ENCODE measurements at places on chromosomes 4 and X.

DNA sequence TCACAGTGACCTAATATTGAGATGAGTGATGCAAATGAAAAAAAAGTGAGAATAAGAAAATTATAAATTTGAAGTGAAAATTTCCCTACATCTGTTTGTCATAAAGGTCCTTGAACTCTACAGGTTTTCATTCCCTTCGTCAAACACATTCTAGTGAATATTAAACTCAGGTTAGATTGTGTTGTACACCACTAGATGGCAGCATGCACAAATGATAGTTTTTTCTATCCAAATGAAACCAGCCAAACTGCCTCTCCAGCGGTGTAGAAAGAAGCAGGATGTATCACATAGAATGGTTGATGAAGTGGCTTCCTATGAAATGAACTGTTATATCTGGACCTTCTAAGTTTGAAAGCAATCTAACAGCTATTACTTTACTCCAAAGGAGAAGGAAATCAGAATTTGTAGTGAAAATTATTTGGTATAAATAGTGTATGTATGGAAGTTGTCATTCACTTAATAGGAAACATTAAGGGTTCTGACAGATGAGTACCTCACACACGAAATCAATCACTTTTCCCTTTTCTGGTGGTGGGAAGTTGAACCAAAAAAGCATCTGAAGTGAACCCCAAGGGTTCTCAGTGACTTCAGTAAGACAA is 382.7 kb downstream of the UNC5C start:
- DNase-seq: no peak

- no peak for DNase-seq
Observed at GRCh38 chrX:46278572-46278971, 266.6 kb downstream of the ZNF674 start.

DNA sequence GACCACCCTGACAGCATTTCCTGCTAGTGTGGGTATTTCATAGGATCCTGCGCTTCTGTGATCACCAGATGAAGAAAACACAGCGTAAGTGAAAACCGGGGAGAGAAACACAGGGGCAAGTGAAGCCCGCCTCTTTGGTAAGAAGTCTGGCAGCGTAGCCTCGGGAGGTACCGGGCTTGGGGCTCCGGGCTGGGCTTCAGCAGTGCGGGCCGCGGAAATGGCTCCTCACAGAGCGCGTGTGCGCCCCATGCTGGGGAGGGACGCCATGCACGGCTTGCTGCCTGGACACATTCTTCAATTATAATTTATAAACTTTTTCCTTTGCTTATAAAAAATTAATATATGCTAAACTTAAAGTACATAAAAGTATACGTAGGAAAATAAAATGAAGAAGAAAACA is 151.5 kb downstream of the AFAP1 start:
- no peak for DNase-seq

- no peak for DNase-seq
Observed at GRCh38 chr4:112411781-112412550, 104.0 kb downstream of the NEUROG2 start.

DNA sequence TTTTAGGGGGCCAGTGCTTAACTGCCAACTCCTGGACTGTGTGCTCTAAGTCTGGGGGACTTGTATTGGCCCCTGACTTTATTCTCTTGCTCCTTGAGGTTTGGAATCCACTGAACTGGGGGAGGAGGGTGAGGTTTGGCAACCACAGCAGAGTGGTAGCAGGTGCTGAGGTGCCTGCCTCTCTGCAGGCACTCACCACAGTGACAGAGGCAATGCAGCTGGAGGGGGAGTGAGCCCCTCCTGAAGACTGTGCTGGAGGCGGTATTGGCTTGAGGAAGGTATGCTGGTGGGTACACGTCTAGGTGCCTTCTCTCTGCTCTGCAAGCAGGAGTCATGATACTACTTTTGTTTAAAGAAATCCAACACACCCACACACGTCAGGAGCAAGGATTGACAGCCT is 24.6 kb downstream of the CFAP299 start:
- no peak for DNase-seq

DNA sequence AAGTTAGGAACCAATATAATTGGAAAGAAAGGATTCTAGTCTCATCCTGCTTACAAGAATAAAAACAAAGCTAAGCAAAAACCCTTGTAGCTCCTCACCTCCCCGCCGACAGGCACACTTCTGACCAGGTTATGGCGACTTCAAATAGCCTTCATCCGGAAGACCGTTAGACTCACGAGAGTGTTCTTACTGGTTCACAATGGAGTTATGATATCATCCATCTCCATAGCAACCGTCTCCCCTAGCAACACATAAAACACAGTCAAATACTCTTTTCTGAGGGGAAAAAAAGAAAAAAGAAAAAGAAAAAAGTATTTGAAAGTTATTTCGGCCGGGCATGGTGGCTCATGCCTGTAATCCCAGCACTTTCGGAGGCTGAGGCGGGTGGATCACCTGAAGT is at the start of gene IL13RA2:
Gene IL13RA2 (minus strand): TSS at position 162 of the 400 bp plus-strand sequence. CDS start 347 bp downstream, outside the sequence.
- no peak for DNase-seq

DNA sequence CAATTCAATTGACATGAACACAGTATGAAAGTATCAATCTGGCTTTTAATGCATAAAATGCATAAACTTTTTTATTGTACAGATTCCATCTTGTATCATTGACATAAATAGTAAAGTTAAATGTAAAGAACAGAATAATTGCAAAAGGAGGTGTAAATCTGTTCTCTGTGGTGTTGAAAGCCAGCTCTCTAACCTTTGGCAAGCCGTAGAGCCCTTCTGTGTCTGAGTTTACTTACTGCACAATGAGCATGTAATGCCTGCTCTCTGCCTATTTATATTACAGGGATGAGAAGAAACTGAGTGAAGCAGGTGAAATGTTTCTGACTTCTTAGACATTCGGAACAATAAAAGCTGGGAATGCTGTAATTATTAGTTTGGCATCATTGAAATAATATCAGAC is 389.3 kb upstream of the EPHA5 start:
- DNase-seq: no peak

GRCh38 chrX:152306331-152306730 is 144.8 kb downstream of the GABRA3 start:
- no peak for DNase-seq

DNA sequence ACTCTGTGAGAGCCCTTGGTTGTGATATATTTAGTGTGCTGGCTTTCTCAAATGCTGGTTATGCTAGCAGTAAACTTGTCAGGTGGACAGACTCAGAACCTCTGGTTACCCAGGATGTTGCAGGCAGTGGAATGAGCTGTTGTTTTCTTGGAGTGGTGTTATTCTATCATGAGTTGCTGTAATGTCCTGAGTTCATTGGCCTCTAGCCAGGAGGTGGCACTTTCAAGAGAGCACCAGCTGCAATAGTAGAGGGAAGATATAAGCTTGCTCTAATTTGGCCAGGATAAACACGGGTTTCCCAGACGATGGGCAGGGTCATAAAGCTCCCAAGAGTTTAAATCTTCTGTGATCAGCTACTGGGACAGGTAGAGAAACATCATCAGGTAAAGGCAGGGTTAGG is 95.0 kb upstream of the UBQLN2 start:
- no peak for DNase-seq

GRCh38 chrX:149371986-149372385 is 133.1 kb downstream of the IDS start:
- no peak for DNase-seq

GRCh38 chrX:38515291-38515690 is 46.1 kb upstream of the TSPAN7 start:
- no peak for DNase-seq

- no peak for DNase-seq
Observed at GRCh38 chr4:54228546-54228945, 547 bp upstream of the PDGFRA start.

- DNase-seq: no peak
Observed at GRCh38 chr4:186029571-186030398, 39.2 kb upstream of the TLR3 start.

- no peak for DNase-seq
Observed at GRCh38 chrX:14051416-14051815, 21.7 kb upstream of the GEMIN8 start.

GRCh38 chr4:120085705-120086104 is 19.1 kb upstream of the MAD2L1 start:
- DNase-seq: no peak

- DNase-seq: no peak
Observed at GRCh38 chr4:66017671-66018070, 347.4 kb upstream of the EPHA5 start.

- DNase-seq: no peak
Observed at GRCh38 chrX:75061701-75062100, 94.4 kb downstream of the ABCB7 start.

DNA sequence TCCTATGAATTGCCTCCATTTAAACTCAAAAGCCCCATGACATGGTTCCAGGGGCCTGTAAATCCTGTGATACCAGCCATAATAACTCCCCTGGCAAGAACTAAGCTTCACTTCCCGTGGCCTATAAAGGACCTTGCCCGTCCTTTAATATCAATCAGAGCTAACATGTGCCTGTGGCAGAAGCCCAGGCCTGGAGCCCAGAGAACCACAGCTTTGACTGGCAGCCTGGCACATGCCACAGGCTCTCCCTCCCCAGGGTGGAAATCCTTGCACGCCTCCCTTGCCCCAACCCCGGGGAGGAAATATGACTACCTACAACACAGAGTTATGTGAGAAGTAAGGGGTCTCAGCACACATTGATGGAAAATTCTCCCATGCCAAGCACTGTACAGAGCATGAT is 287.4 kb downstream of the RAB28 start:
- no peak for DNase-seq

GRCh38 chr4:135184715-135185114 is 983.1 kb upstream of the PABPC4L start:
- no peak for DNase-seq

GRCh38 chr4:30719454-30720020 is 632 bp upstream of the PCDH7 start:
- no peak for DNase-seq

- no peak for DNase-seq
Observed at GRCh38 chr4:142697320-142697719, 148.8 kb downstream of the INPP4B start.

GRCh38 chr4:146346276-146346675 is 131.9 kb downstream of the REELD1 start:
- no peak for DNase-seq

DNA sequence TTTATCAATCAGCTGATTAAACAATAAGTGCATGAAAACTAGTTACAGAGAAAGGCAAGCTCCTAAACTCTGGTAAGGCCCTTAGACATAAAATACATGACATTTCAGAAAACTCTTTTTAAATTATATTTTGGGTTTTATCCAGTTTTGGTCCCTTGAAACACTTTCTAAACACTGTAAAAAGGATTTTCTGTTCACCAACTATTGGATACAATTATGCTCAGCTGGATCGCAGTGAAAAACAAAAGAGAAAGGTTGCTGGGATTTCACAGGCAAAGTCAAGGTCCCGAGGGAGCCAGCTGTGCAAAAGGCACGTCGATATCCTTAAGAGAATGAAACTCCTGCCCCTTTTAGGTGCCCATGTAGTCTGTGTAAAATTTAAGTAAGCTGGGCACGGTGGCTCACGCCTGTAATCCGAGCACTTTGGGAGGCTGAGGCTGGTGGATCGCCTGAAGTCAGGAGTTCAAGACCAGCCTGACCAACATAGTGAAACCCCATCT is 1018.4 kb upstream of the INTU start:
- DNase-seq: no peak

DNA sequence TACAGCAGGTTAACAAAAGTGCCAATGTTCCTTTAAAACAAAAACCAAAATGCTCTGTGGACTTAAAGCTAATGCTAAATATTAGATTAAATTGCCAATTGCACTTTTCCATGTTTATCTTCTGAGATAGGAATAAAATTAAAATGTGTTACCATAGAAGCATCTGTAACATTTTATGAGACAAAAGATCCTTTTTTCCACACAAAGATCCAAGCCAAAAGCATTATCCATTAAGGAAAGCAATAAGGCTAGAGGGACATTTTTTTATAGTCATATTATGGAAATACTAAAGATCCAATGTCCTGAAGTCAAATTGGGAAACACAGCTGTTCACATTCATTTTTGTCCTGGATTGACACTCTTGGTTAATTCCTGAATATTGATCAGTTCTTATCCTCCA is 73.6 kb downstream of the PALLD start:
- DNase-seq: no peak

DNA sequence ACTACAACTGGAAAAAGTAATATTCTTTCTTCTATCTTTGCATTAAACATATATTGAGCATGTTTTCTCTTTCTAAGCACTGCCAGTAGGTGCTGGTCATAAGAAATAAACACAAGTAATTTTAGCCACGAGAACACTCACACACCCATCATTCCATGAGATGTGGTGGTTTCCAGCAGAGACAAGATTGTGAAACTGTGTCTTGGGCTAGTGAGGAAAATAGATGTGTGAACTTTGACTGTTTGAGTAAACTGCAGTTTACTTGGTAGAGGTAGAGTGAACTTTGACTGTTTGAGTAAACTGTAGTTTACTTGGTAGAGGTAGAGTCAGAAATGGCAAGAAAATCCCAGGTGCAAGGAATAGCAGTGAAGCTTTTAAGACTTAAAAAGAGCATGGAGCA is 300.9 kb upstream of the HS3ST1 start:
- DNase-seq: no peak

DNA sequence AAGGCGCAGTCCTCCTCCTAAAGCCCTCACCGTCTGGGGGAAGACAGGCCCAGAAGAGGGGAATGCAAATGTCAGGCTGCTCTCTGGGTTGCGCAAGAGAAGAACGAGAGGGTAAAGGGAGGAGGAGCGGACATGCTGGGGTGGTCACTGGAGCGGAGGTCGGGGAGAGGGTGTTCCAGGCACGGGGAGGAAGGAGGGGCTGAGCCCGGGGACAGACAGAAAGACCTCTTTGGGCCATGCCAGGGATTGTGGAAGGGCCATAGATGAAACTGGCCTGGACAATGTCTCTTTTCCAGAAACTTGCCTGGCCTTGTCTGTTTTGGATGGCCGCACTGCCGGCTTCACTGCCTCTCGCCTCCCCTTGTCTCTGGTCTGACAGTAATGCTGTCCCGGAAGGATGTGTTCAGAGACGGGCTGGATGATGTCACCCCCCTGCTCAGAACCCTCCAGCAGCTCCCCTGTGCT is 121.0 kb downstream of the SORCS2 start:
- no peak for DNase-seq

GRCh38 chr4:83334425-83335241 is at the start of gene HPSE:
Gene HPSE, minus strand, starts transcription at chr4:83334848. Its CDS starts 66 bp downstream, at chr4:83334782.
- peak; percentile 14 for DNase-seq

DNA sequence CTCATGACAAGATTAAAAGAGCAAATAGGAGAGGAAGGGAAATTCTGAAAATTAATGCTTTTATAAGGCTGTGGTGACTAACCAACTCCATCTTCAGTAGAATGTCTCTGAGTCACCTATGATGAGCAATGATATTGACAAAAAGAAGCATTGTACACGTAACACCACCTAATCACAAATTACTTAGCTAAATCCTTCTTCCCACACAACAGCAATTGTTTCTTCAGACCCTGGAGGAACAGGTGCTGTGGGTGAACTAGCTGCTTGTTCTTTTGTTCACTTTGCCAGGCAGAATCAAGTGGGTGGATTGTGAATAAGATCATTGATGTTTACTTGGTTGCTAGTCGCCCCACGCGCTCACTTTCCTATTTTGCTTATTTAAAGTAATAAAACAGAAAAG is 315.5 kb downstream of the CAMK2D start:
- no peak for DNase-seq

DNA sequence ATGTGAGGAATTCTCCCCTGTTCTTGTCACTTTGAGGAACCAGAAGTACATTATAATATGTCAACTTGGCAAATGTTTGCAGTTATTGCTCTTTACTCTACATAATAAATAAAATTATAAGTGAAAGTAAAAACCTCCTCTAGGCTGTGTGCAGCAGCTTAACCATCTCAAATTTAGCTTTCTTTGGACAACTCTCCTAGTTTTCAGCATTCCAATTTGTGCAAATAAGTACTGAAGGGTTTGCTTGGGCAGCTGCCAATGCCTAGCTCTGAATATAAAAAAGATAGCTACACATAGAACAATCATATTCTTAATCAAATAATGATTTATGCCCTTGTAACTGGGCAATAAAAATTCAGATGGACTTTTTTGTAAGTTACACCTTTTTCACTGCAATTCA is 82.5 kb downstream of the GASK1B start:
- DNase-seq: no peak

Data from activated gamma-delta T cell treated with anti-CD3 and anti-CD28 coated beads, Interleukin-2, amount 50 U/mL, for 16 hours (primary cell).